Natural killer cell (primary cell): ENCODE measurements at places on chromosomes 11 and 22. TPM values are rescaled to one million over a fixed set of nuclear protein-coding genes. Genes with fewer than 3 reads are reported as not detected.

Gene ADM
- total RNA-seq = 7.0 TPM

Gene YAP1
- not detected for total RNA-seq

Gene APOL3
- total RNA-seq = 105 TPM

Gene YPEL4
- total RNA-seq = 1.3 TPM

Gene NAALAD2
- not detected for total RNA-seq

Gene HBB
- total RNA-seq = 10.6 TPM

Gene LARGE2
- total RNA-seq = 1.7 TPM

Gene OSBP2
- 0.79 TPM for total RNA-seq

Gene TIMP3
- not detected for total RNA-seq

Gene MRGPRE
- total RNA-seq = not detected

Gene CD3E
- total RNA-seq = 322 TPM

Gene HTR3B
- not detected for total RNA-seq

Gene RIN1
- total RNA-seq = 2.5 TPM

Gene SHANK3
- 0.07 TPM for total RNA-seq

Gene MFNG
- total RNA-seq = 110 TPM

Gene FGF3
- not detected for total RNA-seq

Gene GLB1L2
- total RNA-seq = 0.57 TPM

Gene B3GAT1
- 65.1 TPM for total RNA-seq

Gene CARD10
- total RNA-seq = 0.09 TPM

Gene VPREB3
- not detected for total RNA-seq

Gene LRP5
- total RNA-seq = 0.89 TPM

Gene TRIM51
- total RNA-seq = 8.5 TPM

Gene OR51B4
- not detected for total RNA-seq

Gene OR51G1
- total RNA-seq = not detected

Gene NNMT
- 2.0 TPM for total RNA-seq

Gene MN1
- total RNA-seq = 0.82 TPM

Gene ZNF280B
- total RNA-seq = 1.6 TPM

Gene MYO7A
- 1.1 TPM for total RNA-seq

Gene PIH1D2
- not detected for total RNA-seq

Gene P2RY6
- 0.40 TPM for total RNA-seq

Gene NLRP6
- total RNA-seq = 2.3 TPM

Gene C1QTNF4
- total RNA-seq = 1.3 TPM

Gene CHST1
- not detected for total RNA-seq

Gene C11orf52
- not detected for total RNA-seq

Gene CRACR2B
- 3.8 TPM for total RNA-seq

Gene FKBP2
- total RNA-seq = 26.4 TPM

Gene CRYBB2
- not detected for total RNA-seq

Gene MS4A3
- 1.4 TPM for total RNA-seq

Gene COPB1
- 77.1 TPM for total RNA-seq

Gene PSMD13
- 111 TPM for total RNA-seq

Gene DRICH1
- 3.1 TPM for total RNA-seq

Gene SEPTIN5
- total RNA-seq = 1.9 TPM

Gene GVQW3
- total RNA-seq = 5.6 TPM

Gene NAALADL1
- total RNA-seq = 54.1 TPM

Gene PLAAT5
- 0.59 TPM for total RNA-seq

Gene PKP3
- total RNA-seq = 0.29 TPM

Gene ROBO4
- total RNA-seq = not detected

Gene TEX54
- not detected for total RNA-seq

Gene EP300
- total RNA-seq = 180 TPM

Gene OR52E8
- not detected for total RNA-seq

Gene FOLR3
- not detected for total RNA-seq

Gene CRYBA4
- not detected for total RNA-seq

Gene CEP164
- total RNA-seq = 49.8 TPM

Gene OR52H1
- total RNA-seq = 0.26 TPM

Gene FLRT1
- total RNA-seq = not detected

Gene CAPN5
- 34.3 TPM for total RNA-seq

Gene MUC5AC
- not detected for total RNA-seq

Gene TMA7B
- total RNA-seq = 6.7 TPM

Gene GDPD4
- total RNA-seq = not detected
